ENCODE measurements at places on chromosomes 1 and 21.

- peak; percentile 80 for DNase-seq
Measured at GRCh38 chr21:46060596-46061061, 37.3 kb upstream of the COL6A2 start.

GRCh38 chr21:25895565-25896205, 160.9 kb downstream of the GABPA start:
- DNase-seq: peak; percentile 22

DNA sequence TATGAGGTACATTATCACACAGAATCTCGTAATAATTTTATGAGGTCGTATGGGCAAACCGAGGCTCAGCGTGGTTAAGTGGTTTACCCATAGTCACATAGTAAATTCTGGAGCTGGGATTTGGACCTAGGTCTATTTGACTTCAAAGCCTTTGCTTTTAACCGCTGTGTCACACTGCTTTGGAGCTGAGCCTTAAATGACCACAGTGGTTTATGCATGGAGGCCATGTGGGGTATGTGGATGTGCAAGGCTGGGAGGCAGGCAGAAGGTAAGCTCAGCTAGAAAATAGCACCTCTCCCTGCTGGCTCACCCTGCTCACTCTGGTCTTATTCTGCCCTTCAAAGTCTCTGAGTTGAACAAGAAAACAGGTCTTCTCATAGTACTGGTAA, 269.5 kb downstream of the TRABD2B start:
- no peak for DNase-seq

GRCh38 chr1:229570891-229571516, 12.5 kb upstream of the ABCB10 start:
- no peak for DNase-seq

DNA sequence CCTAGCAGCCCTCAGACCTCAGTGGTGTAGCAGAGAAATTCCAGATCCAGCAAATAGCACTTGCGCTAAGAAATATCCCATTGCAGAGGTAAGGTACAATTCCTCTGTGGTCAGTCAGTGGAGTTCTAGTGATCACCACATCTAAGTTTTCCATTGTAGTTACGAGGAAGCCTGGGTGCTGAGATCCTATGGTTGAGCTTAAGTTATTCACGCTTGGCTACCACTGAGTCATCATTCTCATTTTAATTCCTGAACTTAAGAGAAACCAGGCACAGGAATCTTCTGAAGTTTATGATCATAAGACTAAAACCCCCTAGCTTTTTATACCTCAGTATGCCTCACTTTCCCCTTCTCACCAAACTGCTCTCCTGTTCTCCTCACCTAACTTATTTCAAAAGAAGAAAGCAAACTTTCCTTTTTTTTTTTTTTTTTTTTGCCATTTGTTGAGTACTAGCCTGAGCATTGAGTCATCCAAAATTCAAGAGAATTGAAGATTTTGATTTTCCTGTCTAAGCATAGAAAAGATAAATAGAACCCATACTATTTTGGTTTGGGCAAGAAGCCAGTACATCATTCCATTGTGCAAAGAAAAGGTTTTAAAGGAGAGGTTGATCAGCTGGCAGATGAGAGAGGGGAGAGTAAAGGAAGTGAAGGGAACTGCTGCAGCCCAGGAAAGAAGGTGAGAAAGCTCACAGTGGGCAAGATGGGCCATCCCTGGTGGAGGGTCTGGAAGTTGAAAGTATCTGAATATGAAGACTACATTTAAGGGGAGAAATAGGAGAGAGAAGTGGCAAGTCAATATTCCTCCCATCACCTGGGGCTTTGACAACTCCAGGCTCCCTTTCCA, 39.9 kb downstream of the SERBP1 start:
- no peak for DNase-seq

DNA sequence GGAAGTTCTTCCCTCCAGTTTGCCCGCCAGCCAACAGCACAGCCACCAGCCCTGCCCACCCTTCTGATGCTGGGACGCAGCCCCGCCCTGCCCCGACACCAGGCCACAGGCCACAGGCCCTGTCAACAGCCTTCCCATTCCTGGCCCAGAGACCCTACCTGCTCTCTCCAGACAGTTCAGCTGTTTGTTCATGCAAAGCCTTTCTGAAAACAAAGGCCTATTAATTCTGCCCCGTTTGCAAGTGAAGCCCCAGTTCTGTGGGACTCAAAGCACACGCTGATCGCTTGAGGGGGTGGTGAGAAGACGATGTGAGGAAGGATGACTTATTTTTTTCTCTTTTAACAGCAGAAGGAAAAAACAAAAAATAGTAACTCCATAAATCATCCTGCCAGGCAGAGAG, 55.4 kb upstream of the KIF26B start:
- no peak for DNase-seq

DNA sequence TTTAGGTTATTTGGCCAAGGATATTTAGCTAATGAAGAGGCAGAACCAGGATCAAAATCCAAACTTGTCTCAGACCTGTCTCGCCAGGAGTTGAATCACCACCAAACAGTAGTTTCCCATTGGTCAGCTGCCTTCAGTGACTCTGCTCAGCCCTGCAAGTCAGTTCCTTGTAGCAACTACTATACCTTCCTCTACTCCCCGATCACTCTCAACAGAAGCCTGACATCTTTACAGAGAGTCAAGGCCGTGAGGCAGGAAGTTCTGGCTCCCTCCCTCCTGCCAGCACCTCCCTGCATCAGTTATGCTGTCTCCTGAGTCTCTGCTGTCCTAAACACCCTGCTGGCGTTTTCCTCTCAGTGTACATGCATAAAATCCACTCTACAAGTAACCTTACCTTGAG, 13.2 kb downstream of the PSMD4 start:
- no peak for DNase-seq

- DNase-seq: no peak
Measured at GRCh38 chr1:161404051-161404597, 36.4 kb upstream of the CFAP126 start.

GRCh38 chr1:12772520-12772919, 1.0 kb upstream of the PRAMEF12 start:
- no peak for DNase-seq

DNA sequence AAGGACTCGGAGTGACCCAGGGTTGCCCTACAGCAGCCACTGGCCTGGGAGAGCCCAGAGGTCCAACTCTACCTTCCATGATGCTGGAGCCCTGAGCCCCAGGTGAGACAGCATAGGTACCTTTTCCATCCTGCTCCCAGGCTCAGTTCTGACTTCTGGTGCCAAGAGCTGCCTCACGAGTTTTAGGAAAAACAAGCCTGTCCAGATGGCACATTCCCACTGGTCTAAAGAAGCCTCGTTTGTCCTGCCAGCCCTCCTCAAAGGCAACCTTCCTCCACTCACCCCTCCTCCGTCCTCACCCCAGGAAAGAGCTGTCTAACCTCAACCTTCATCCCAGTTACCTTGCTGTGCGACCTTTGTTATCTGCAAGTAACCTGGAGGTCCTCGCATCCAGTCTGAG, 53.5 kb upstream of the PRELP start:
- DNase-seq: no peak

DNA sequence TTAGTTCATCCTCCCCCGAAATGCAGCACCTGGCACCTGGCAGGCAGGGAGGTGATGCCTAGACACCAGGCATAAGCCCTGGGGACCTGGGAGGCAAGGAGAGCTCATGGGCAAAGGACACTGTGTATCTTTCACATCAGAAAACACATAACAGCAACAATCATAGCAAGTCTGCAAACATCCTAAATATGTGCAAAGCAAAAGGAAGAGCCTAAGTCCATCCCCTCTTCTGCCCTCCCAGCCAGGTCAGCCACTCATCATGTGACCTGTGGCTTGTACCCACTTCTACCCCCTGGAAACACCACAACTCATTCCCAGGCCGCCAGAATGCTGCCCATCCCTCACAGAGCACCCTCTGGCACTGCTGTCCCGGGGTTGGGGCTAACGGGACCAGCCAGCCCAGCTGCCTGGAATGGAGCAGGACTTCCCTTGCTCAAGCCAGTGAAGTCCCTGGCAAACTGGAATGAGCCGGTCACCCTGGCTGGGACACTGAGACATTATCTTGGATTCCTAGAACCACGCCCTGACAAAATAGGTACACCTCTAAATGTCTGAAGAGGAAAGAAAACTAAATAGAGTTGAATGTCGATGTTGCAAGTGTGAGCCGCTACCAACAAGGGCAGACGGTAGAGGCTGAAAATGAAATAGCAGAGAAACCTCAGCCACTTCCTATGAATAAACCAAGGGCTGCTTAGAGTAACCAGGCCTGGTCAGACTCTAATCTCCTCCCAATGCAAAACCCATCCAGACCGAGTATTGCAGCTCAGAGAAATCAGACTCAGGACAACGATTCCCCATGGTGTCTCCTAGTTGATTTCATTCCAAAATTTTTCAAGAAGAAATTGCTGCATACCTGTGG, 29.4 kb downstream of the TMPRSS2 start:
- DNase-seq: no peak

DNA sequence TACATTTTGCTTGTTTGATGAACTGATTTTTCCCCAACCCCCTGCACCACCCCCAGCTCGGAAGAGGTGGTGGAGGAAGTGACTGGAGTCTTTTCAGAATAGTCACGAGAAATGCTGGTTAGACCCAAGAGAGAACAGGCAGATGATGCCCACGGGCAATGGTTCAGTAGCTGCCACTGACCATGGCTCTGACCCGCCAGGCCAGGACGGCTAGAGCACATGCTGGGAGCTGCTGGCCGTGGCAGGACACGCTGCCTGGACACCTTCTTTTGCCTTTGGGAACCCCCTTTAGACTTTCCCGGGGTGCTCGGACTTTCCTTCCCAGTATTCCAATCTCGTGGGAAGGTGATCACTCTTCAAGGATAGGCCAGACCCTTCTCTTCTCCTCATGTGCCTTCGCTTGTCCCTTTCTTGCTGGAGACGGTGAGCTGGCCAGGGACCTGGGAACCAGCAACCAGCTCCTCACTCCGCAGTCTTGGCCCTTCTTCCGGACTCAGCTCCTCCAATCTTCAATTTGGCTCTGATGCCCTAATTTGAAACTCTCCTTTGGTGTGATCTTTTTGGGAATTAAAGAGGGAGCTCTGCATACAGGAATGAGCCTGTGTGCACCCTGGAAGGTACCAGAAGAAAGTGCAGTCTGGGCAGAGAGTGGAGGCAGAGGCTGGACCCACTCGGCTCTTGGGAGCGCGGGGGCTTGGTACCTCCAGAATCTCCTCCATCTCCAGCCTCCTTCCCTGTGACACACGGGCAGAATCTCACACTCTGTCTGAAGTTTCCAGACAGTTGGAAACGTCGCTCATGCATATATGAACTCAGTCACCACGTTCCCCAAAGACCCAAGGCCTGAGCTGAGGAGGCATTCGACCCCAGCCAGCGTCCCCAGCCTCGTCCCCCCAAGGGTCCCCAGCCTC, 4.0 kb upstream of the PDE9A start:
- no peak for DNase-seq

- DNase-seq: no peak
Measured at GRCh38 chr1:119966020-119966419, 69.7 kb upstream of the ADAM30 start.

DNA sequence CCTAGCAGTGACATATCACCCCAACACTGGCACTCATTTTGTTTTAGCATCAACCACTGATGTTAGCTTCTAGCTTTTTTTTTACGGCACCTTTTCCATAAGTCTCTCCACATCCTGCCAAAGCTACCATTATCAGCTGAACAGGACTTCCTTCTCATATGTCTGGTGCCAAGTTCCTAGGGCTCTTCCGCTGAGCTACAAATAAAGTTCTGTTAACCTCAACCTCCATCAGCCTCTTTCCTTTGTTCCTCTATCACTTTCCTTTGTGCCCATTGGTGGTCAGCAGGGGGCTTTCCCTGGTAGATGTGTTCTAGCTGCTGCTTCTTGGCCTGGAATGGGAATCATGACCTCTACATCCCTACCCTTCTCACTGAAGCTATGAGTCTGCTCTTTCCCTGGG, 163.8 kb downstream of the FAF1 start:
- DNase-seq: no peak

DNA sequence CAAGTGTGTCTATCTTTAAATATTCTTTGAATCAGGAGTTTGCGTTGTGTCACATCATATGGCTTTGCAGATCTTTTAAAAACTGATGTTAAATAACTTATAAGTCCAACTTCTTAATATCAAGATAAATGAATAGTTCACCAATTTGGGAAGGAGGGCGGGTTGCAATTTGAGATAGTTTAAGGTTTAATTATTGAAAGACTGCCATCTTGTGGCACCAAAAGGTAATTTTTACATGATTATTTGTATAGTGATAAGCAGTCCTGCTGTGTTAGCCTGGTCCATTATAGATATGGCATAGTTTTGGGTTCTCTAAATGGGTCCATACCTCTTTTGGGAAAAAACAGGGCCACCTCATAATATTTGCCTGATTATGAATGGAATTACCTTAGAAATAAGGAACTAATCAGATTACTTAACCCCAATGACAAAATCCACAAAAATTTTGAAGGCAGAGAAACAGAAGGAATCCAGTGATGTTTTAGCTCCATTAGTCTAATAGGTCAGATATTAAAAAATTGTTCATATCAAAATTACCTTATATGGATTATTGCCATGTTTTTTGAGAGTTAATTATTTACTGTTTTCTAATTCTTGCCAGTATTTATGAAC, 64.3 kb downstream of the PRKAA2 start:
- DNase-seq: peak; percentile 71

- DNase-seq: no peak
Measured at GRCh38 chr1:178277793-178278530, 184.1 kb downstream of the RASAL2 start.

GRCh38 chr1:235502601-235503402, 1.4 kb downstream of the B3GALNT2 start:
- peak; percentile 39 for DNase-seq

- DNase-seq: no peak
Measured at GRCh38 chr1:175935166-175935565, 191.8 kb upstream of the TNR start.

DNA sequence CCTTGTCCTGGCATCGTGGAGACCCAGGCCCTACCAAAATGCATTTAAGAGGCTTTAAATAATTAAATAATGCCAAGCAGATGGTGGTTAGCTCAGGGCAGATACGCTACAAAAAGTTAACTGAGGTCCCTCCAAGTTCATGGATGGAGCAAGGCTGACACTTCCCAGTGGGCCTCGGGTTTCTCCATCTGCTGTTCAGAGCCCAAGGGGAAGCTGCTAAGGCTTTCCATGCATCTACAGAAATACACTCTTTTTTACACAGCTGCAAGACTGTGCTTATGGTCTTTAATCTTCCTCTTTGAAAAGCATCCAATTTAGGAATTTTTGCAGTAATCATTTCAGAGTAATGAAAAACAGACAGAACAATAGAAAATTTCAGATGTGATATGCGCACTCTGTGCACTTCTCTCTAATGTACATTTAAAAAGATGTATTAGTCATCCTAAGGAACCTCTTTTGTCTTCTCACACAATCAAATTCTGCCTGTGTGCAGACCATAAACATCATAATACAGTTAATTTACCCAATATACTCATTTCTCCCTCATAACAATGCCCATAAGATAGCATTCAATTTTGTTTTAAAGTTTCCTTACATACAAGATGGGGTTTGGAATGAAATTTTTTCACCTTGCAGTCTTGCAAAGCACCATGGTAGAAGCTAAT, 173.2 kb upstream of the ATP1B1 start:
- DNase-seq: no peak
